Stimulated activated CD4-positive, alpha-beta T cell treated with anti-CD3 and anti-CD28 coated beads, Interleukin-15, amount 100 ng/mL, for 48 hours (primary cell): ENCODE measurements at places on chromosomes 4 and X.

DNA sequence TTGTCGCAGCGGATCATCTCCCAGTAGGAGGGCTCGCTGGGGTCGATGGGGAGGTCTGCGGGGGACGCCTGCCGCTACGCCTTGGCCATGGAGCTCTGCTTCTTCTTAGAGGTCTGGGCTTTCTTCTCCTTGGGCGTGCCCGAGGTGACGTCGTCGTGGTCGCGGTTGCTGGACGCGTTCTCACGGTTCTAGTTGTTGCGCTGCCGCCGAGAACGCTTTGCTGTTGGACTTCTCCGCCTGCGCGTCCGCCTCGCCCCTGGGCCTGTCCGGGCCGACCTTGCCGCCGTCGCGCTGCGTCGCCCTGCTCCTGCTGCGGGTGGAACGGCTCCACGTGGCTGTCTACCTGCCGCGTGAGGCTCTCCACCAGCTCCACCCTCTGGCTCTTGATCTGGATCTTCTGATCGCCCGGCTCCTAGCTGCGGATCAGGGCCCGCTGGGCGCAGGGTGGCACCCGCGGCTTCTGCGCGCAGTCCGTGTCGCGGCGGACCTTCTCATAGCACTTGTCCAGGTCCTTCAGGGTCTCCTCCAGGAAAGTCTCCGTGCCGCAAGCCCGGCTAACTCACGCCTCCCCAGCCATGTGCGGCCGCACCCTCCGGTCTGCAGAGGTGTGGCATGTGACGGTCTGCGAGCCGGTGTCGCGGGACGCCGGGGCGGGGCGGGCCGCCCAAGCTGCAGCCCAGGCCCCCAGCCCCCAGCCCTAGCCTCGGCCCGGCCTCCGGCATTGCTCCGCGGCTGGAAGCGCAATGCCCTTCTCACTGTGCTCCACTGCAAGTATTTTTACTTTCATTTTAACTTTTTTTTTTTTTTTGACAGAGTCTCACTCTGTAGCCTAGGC lies 40.5 kb upstream of the OGT start:
- DNase-seq = peak; percentile 24

GRCh38 chrX:79159800-79160199 lies 15.3 kb downstream of the GPR174 start:
- DNase-seq = no peak

GRCh38 chrX:16573781-16574180 lies 76.2 kb upstream of the S100G start:
- no peak for DNase-seq

DNA sequence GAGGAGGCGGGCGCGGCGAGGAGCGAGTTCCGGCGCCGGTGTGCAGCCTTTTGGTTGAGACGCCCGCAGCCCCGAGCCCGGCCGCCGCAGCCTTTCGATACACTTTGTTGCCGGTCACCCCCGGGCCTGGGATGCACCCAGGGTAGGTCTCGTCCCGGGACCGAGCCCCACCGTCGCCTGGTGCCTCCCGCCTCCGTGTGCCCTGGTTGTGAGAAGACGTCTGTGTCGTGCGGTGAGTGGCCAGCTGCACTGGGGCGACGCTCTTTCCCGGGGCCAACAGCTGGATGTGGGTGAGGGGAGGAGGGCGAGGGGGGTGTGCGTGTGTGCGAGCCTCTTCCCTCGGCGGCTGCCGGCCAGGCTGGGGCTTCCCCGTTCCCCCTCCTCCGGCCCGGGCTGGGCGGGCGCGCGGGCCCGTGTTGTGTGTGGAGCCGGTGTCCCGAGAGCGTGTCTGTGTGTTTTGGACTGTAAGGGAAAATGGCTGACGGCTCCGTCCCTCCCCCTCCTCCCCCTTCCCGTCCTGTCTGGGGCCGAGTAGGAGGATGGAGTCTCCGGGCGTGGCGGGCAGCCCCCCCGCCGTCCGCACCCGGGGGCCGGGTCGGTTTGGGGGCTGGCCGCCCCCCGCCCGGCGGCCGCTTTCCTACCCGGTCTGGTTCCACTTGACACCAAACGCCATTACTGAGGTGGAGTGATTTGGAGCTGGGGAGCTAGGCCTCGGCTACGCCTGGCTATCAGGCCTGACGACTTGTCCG lies 807 bp downstream of the USP9X start:
- no peak for DNase-seq

DNA sequence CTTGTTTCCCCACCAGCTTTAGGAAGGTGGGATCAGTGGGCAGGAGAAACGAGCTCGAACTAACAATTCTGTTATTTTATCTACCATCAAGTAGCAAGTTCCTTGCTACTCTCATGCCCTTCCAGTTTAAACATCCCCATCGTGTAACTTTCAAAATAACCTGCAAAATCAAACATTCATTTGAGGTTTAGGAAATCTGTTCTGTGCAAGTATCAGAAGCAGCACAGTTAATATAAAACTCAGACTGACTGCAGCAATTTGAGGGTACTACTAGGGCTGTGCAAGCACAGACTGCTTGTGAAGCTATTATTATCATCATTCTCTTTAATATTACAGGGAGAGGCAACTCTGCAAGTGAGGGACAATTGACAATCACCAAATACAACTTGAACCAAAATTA lies 48.0 kb downstream of the CHST7 start:
- no peak for DNase-seq

GRCh38 chr4:77044461-77045150 lies 31.2 kb downstream of the CCNI start:
- no peak for DNase-seq

- peak; percentile 28 for DNase-seq
Observed at GRCh38 chrX:69163936-69164741, 1.1 kb downstream of the PJA1 start.

DNA sequence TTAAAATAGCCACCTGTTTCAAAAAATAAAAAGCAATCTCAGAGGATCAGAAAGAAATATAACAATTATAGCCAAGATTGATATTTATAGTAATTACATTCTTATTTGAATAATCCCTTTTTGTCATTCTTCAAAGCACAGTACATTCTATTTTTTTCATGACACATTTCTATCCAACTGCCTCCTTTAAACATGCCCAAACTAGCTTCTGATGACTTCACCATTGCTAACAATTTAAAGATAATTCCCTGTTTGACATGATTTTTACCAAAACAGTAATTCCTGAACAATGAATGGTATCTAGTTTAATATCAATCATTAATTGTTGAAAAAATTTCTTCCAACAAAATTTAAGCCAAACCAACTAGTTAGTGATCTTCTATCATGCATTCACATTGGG lies 172.4 kb downstream of the SNCA start:
- no peak for DNase-seq

GRCh38 chr4:113452868-113453620 lies 308.5 kb downstream of the CAMK2D start:
- no peak for DNase-seq

DNA sequence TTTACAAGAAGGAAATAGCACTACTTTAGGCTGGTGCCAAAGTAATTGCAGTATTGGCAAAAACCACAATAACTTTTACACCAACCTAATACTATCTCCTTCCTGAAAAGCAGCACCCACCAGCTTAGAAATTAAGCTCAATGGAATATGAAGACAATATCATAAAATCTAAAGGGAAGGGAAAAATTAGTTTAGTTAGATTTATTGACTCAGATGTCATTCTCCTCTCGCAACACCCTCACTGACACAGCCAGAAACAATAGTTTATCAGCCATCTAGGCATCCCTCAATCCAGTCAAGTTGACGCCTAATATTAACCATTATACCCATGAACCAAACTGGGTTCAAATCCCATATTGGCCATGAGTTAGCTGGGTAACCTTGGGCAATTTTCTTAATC lies 820.4 kb upstream of the EPHA5 start:
- DNase-seq = no peak

DNA sequence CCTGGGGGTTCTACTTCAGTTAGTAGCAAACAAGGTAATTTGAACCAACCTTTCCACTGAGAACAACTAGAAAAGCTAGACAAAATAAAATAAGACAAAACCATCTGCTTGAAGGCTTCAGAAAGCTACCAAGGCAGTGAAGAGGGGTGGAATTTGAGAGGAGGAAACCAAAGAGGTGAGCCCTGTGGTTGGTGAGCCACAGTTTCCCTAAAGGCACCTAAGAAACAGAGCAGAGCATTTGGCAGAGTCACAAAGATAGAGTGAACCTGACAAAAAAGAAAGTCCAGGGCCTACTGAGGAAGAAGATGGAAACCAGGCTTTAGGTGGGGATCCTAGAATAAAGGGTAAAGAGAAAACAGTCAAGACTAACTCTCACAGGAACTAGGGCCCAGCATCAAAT lies 44.3 kb downstream of the CHST7 start:
- DNase-seq = no peak

DNA sequence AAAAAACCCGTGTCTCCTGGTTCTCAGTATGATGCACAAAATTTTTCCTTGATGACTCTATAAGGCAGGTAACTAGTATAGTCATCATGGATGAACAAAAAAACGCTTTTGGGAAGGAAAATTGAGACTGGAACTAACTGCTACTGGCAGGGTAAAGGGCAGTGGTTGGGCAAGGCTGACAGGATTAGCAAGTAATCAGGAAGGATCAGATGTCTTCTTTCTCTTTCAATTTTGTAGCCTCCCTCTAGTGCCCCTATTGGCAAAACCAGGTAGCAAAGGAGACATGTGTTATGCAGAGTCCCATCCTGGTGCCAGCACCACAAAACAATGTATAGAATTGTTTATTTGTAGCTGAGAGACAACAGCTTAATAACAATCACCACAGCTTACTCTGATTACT lies 12.8 kb upstream of the SLITRK4 start:
- DNase-seq = no peak

- DNase-seq = no peak
Observed at GRCh38 chr4:154564311-154564710, 1.5 kb downstream of the FGB start.

DNA sequence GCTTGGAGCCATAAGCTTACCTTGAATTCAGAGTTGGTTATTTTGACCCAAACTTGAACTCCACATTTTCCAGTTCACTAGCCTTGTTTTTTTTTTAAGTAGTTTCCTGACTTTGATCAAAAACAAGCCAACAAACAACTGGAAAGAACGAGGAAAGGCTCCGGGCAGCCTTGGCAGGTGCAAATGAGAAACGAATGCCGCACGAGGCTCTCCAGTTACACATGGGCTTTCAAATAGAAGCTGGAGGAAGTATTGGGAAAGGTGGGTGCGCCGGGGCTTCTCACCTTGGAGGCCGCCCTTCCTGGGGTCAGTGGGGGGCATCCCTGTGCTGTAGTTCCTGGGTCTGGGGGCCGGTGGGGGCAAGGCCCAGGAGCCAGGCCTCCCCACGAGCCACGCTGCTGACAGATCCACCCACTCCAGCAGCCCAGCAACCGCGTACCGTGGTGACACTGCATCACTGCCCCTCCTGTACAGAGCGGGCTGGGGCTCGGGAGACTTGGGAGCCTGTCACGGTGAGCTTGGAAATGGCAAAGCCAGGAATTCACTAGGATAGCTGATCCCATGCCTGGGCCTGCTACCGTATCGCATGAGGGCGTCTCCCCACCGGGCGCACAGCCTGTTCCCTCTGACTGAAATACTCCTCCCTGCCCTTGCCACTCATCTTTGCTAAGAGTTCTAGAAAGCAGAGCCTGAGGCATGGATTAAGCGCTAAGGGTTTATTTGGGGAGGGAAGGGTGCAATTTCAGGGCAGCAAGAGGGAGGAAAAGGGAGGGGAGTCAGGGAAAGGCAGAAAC lies 50.9 kb upstream of the ADRA2C start:
- no peak for DNase-seq

GRCh38 chr4:6386091-6386490 lies 86.3 kb downstream of the PPP2R2C start:
- DNase-seq = no peak
